NCI-H1436 treated with DMSO at 0.1 percent for 48 hours (cell line): ENCODE measurements at places on chromosomes 2 and 18.

DNA sequence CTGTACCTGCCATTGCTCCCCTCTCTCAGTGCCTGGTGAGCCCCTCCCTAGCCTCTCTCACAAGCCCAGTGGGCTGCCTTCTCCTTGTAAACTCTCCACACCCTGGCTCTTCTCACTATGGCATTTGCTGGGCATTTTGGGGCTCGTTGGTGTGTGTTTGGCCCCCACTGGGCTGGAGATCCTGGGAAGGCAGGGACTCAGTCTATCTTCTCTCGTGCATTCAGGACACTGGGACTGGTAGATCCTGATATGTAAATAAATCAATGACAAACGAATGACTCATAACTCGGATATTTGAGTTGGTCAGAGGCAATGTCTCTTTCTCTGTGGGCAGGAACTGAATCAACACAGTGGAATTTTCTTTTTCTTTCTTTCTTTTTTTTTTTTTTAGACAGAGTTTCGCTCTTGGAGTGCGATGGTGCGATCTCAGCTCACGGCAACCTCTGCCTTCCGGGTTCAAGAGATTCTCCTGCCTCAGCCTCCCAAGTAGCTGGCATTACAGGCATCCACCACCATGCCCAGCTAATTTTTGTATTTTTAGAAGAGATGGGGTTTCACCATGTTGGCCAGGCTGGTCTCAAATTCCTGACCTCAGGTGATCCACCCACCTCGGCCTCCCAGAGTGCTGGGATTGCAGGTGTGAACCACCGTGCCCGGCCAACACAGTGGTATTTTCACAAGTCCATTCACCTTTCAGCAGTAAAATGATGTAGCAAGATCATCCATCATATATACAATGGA is 144.6 kb upstream of the SPRED2 start:
- no peak for DNase-seq

- DNase-seq = no peak
These were observed 543 bp upstream of the MARCHF4 start for GRCh38 chr2:216372761-216373291.

DNA sequence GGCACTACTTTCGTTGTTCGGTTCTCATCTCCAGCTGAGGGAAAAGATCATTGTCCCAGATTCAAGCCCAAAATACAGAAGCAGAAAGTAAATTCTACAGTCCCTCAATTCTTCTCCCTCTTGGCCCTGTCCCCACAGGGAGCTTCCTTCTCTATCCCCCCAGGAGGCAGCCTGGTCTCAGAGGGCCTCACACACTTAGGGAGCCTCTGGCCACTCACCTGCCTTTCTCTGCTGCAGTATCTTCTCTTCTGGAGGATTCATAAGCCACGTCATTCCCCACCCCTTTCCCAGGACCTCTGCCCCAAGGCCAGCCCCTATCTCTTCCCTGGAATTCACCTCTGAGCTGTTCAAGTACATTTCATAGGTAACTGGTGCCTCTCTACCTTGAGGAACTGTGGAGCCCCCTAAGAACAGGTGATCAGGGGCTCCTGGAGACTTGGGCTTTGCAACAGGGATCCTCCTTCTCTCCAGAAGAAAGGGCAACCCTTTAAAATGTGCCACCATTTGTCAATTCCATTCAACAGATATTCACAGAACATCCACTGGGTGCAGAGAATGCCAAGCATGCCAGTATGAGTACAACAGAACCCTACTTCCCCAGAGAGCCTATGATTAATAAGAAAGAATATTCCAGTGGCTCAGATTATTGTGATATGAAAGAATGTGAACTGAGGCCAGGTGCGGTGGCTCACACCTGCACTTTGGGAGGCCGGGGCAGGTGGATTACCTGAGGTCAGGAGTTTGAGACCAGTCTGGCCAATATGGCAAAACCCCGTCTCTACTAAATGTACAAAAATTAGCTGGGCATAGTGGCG is 72.9 kb downstream of the CIB4 start:
- DNase-seq = no peak

- DNase-seq = no peak
These were observed 81.5 kb downstream of the PRPF40A start for GRCh38 chr2:152635635-152636298.

DNA sequence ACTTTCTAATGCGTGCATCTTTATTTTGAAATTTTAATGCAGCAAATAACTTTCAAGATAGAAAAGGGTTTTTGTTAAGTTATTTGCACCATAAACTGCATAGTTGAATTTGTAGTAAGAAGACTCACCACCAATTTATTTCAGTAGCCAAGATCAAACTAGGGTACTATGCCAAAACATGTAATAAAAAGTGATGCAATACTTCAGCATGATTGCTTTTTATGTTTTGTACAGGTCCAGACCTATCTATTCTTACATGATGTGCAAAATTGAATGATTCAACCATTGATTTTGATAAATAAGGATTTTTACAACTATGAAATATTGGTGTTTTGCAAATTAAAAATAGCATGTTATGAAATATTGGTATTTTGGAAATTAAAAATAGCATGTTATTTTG is 26.7 kb downstream of the AGPS start:
- DNase-seq = no peak

DNA sequence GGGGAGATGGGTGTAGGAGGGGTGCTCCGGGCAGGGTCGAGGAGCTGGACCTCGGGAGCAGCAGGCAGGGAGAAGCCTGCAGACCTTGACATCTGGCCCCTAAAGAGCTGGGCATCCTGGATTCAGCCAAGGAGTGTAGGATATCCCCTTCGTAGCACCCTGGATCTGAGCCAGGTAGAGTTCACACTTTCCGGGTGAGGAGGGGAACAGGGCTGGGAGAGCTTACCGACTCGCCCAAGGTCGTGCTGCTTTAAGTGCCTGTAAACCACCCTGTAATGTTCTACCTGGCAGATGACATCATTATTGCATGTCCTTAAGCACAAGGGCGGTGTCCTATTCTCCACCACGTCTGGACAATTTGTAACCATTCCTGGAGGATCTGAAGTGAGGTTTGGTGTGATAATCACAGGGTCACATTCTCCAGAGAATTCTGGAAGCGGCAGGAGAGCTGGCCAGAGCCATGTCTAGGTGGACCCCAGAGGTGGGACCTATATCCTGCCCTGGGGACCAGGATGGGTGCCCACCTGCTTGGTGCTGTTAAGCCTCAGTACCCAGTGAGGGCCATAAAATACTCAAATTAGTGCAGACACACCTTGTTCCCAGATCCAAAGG is 14.6 kb downstream of the ITM2C start:
- DNase-seq = no peak

DNA sequence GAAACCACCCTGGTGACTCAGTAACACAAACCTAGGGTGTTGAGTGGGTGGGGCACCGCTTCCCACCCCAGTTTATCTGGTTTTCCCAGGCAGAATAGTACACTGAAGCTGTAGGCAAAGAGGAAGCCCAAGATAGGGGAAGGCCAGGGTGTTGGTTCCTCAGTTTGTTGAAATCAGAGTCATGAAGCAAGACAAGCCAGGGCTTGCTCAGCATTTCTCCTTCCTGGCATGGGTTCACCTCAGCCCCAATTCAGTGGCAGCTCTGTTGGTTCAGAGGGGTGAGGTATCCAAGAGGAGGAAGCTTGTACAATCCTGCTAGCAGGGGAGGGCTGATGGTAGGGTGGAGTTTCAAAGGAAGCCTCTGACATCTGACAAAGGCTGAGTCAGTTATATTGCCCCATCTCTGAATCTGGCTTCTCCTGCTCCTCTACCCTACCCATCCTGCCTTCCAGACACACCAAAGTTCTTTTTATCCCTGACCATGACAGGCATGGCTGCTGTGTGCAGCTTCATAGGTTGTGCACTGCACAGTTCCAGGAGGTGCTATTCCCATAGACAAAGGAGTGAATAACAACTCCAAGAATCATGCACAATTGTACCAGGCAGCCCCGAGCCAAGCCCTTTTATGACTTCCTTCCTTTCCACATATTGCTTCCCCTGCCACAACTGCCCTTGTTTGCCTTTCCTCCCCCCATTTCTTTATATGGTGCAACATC is 24.9 kb upstream of the RAB10 start:
- DNase-seq = no peak

GRCh38 chr2:236472720-236473495 is 96.7 kb upstream of the ACKR3 start:
- DNase-seq = no peak

- no peak for DNase-seq
These were observed 3.5 kb upstream of the LBX2 start for GRCh38 chr2:74502720-74503505.

GRCh38 chr18:317618-318017 is 49.8 kb upstream of the THOC1 start:
- no peak for DNase-seq

DNA sequence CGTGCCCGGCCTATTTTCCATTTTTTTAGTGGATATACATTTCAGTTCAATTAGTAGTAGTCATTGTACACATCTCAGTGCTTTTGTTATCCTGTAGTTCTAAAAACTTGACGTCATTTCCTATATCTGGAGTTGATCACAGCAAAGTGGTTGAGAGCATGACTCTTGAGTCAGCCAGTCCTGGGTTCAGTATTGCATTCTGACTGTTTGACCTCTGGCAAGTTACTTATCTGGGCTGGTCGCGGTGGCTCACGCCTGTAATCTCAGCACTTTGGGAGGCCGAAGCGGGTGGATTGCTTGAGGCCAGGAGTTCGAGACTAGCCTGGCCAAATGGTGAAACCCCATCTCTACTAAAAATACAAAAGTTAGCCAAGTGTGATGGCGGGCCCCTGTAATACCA is 50.4 kb upstream of the PPM1B start:
- DNase-seq = no peak

GRCh38 chr2:70019096-70019495 is 57.7 kb upstream of the ASPRV1 start:
- DNase-seq = no peak

DNA sequence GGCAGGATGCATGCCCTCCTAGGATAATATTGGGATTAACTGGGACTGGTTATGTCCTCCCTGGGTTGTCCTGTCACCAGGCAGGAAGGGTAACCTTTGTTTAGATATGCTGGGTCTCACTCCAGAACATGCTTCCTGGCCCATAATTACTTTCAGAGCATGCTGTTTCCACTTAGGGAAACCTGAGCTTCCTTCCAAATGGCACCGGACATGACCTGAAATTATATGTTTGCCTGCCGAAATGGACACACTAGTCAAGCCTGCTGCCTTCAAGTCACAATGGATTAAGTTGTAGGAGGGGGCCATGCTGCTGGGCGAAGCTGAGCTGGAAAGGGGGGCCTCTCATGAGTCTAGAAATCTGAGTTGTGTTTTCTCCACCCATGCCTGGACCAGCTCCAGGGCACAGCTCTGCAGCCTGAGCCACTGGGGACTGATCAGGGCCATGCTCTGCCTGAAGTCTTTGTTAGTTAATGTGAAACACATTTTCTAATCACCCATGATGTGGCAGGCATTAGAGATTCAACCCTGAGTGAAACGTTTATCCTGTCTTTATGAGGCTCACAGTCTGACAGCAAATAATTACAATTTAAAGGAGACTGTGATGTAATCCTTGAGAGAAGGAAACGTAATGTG is 273.3 kb downstream of the TNS1 start:
- peak; percentile 72 for DNase-seq

DNA sequence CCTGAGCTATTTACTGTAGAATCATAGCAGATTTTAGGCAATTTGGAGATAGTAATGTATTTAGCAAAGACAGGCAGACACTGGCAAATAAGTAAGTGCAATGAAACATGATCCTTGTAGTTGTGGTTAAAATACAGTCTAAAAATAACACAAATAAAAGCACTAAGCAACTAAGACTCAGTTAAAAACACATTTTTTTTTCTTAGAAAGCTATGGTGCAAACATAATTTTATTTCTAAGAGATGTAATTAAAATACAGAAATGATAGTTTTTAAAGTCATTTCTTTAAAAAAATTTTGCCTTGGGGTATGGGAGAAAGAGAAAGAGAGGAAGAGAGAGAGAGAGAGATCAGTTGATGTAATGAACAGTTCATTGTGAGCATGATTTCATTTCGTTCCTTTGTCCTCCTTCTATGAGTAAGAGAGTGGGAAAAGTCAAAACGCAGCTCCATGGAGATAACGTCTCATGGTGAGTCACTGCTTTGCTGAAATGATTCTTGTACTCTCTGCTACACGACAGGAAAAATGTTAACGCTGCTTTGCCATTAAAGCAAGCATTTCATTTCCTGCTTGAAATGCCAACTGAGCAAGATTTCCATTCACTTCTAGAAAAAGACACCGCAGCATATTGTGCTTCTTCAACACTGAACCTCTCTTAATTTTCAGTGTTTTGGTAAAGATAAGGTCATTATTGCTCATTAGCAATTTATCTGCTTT is 61.3 kb upstream of the PGAP1 start:
- peak; percentile 66 for DNase-seq

- DNase-seq = no peak
These were observed 5.9 kb upstream of the ANKRD39 start for GRCh38 chr2:96863575-96864342.

DNA sequence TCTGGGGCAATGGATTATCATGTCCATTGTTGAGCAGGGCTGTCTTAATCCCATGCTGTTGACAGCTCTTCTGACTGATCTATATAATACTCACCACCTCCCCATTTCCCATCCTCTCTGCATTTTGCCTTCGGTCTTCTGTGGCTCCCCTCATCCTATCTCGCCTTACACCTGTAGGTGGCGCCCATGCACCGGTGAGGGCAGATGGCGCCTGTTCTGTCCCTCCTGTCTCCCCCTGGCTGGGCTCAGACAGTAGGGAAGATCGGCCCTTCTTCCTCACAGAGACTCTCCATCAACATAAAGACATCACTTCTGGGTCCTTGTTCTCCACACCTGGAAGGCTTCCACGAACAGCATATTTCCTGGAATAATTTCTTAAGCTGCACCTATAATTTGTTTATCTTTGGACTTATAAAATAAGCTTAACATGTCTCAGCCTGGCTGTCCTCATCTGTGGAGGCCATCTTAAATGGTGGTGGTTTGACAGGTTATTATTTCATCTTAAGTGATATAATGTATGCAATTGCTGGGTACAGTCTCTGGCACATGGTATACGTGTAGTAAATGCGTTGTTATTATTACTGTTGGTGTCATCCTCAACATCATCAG is 10.9 kb upstream of the CDH20 start:
- no peak for DNase-seq

DNA sequence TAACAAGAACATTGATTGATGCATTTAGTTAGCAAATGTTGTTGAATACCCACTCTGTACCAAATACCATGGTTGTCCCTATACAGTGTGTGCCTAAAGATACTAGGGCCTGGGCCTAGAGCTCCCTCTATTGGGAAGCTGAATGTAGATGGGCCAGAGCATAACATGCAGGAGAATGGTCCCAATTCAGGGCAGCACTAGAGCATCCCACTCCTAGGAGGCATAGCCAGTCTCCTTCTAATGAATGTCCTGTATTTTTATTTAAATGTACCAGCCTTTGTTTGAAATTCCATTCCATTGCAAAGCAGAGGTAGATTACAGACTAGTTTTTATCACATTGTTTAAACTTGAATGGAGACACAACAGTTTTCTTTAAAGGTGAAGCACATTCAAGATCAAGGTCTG is 90.6 kb downstream of the FEZ2 start:
- no peak for DNase-seq

DNA sequence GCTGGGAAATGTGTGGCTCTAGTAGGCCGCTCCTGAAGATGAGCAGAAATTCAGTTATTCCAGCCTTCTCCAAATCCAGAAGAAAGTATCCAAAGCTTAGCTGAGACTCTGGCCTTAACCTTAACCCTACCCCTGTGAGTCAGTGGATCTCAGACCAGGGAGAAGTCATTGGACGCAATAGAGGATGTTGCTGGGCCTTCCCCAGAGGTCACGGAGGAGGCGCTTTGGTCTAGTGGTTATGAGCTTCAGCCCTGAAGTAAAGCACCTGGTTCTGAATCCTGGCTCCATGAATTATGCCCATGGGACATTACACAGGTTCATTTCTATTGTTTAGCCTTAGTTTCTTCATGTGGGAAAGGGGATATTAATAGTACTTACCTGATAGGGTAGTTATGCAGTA is 24.0 kb downstream of the PKDCC start:
- DNase-seq = no peak

- DNase-seq = no peak
These were observed 119.0 kb upstream of the SNTG2 start for GRCh38 chr2:831622-832021.
